ENCODE measurements at places on chromosomes 3 and 15.

GRCh38 chr3:57062101-57062631, 1.7 kb downstream of the SPATA12 start:
- peak; percentile 24 for DNase-seq

DNA sequence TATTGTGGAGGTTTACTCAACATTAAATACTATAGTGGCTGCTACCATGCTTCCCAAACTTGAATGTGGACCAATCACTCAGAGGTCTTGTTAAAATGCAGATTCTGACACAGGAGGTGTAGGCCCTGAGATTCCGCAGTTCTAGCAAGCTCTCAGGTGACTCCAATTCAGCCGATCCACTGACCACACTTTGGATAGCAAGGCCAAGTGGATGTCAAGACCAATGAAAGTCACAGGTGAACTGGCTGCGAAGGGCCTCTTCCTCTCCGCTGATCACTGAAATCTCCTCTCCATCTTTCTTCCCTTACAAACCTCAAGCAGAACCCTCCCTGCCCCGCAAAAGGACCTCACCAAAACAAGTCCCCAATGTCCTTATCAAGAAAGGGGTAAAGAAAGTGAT, 9.2 kb upstream of the CHST2 start:
- no peak for DNase-seq

DNA sequence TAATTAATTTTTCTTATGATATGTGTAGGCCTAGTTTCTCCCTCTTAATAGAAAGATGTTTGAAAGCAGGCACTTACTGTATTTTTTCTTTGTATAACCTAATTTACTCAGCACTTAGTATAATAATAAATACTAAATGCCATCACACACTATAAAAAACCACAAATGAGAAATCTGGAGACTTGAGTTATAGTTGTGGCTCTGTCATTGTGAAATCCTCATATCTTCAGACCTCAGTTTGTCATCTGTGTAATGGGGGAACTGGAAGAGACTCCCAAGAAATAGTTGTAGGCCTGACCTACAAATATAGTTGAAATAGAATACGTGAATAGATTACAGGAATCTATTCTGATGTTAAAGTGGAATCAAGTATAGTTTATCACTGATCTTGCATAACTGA, 287.6 kb upstream of the DPH6 start:
- DNase-seq: no peak

DNA sequence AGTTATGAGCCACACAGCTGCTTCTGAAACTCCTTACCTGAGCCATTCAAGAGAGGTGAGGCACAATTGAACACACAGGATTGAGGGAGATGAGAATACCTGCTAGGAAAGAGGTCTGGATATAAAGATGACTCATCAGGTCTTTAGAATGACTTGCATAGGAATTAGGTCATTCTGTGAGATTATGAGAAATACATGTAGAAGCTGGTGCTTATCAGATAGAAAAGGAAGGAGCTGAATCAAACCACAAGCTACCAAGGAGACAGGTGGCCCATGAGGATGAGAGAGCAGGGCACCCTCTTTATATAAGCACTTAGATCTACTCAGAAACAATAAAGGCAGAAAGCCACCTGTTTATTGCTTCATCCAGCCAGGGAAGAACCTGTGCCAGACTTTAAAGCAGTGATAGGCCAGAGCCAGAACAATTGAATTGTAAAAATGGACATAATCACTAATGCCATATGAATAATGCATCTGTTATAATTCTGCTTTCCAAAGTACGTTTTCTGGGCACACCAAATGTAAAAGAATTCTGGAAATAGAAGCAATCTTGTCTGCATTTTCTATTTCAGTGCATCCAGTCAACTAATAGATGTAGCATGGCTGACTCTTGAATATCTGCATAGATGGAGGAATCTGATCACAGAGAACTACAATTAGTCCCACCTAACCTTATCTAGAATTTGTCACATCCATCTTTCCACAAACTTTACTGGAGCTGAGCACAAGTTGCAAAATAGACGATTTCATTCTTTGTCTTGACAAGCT, 74.9 kb downstream of the PIK3R4 start:
- no peak for DNase-seq

- DNase-seq: peak; percentile 44
Observed at GRCh38 chr3:112132975-112133448, at the start of gene GCSAM. GCSAM (minus strand) TSS chr3:112133248; CDS start chr3:112133120, 128 bp downstream.

- no peak for DNase-seq
Observed at GRCh38 chr3:25587094-25587493, 77.6 kb downstream of the TOP2B start.

DNA sequence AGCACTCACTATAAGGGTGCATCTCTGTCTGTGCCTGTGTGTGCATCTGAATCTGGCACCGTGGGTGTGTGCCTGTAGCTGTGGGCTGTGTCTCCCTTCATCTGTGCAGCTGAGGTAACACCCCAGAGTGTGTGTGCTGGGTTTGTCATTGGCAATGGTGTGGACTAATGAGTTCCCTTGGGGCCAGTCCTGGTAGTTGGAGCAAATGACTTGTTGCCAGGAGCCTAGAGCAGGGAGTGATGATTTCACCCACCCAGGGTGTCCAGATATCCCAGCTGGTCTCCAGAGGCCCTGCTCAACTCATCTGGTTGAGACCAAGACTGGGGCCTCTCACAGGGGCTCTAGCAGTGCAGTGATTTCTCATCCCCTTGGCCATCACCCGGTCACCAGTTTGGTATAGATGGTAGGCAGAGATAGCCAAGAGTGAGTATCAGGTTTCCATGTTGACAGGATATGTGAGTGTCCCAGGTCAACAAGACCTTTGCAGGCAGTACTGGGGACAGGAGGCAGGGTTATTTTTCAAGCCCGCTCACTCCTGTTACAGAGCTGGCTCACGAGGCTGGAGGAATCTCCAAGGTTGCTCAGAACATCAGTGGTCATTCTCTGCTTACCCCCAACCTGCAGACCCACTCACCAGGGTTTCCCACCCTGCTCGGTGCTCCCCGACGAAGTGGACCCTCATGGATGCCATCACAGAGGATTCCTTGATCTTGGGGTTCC, 4.1 kb upstream of the HDAC11 start:
- DNase-seq: no peak

DNA sequence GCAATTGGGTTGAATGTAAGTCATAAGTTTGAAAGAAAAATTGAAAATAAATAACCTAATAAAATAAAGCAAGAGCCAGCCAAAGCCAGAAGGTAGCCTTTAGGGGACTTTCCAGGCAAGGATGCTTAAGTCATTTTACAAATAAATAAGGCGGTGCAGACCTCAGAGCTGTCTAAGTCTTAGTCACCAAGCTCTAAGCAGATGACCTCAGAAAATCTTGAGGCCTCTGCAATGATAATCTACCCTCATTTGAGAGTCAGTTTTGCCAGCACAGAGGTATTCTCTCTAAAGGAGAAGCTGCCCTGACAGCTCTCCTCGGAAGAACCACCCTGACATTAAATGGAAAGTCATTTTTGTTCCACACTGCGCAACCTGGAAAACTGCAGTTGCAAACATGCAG, 113.9 kb downstream of the OXNAD1 start:
- no peak for DNase-seq

DNA sequence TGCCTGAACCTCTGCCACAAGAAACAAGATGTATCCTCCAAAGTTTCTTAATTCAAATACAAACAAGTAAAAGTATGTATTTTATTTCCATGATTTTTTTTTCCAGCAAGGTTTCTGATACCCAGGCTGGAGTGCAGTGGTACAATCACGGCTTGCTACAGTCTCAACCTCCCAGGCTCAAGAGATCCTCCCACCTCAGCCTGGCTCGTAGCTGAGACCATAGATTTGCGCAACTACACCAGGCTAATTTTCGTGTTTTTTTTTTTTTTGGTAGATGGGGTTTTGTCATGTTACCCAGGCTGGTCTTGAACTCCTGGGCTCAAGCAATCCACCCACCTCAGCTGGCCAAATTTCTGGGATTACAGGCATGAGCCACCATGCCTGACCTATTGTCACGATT, 12.2 kb upstream of the VEPH1 start:
- DNase-seq: no peak

- DNase-seq: no peak
Observed at GRCh38 chr3:156655819-156656550, 18.4 kb upstream of the TIPARP start.

- DNase-seq: no peak
Observed at GRCh38 chr3:156368189-156368588, 186.7 kb downstream of the SSR3 start.

DNA sequence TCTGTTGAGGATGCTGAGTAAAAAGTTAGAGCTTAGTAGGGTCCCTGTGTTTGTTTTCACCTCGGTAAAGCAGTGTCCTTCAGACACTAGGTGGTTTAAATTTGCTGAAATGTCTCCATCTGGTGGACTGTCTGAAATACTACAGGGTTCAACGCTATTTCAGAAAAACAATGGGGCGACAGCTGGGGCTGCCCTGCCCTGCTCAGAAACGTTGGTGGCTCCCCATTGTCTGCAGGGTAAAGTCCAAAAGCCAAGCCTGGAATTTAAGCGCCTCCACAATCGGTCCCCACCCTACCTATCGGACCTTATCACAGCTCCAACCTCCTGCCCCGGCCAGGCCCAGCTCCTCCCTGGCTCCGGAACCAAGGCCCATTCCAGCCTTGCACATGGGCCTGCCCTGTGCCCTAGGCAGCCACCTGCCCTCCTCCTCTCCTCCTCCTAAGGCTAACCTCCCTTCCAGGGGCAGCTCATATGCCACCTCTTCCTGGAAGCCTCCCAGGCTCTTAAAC, 4.3 kb upstream of the TSEN2 start:
- DNase-seq: no peak

DNA sequence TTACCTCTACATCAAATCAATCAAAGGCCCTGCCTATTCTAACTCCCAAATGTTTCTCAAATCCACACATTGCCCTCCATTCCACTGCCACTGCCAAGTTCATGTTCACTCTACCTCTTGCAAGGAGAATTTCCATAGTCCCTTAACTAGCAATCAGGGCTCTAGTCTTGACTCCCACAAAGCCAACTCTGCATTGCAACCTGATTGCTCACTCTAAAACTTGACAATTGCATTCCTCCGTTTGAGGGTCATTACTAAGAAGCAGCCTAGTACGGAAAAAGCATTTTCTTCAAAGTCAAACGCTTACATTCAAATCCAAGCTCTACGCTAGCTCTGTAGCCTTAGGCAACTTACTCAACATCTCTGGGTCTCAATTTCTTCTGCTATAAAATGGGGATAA, 1.2 kb downstream of the CPA3 start:
- DNase-seq: no peak

DNA sequence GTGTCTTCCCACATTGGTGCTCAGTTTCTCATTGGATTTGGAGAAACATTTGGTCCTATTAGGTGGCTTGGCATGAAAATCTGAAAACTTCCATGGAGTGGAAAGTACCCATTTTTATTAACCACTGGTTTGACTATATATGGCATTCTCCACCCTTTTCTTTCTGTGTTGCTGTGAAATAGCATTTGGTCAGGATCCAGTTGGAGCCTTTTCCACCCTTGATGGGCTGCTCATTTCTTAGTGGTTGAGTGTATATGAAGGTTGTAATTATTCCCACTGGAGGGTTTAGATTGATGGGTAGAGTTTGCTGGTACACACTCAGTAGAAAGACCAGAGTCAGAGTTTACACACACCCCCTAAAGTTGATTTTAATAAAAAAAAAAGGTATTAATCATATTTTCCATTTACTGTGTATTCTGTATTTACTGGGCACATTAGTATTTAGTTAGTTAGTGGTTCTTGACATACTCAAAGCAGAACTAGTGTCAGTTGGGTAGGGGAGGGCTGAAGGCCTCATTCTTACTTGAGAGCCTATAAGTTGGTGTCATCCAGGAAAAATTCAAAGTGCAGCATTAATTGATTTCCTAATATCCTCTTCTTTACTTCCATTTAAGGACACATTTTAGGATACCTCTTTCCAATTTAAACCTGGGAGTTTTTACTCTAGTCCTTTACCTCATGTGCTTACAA, 69.5 kb downstream of the FLNB start:
- DNase-seq: no peak

DNA sequence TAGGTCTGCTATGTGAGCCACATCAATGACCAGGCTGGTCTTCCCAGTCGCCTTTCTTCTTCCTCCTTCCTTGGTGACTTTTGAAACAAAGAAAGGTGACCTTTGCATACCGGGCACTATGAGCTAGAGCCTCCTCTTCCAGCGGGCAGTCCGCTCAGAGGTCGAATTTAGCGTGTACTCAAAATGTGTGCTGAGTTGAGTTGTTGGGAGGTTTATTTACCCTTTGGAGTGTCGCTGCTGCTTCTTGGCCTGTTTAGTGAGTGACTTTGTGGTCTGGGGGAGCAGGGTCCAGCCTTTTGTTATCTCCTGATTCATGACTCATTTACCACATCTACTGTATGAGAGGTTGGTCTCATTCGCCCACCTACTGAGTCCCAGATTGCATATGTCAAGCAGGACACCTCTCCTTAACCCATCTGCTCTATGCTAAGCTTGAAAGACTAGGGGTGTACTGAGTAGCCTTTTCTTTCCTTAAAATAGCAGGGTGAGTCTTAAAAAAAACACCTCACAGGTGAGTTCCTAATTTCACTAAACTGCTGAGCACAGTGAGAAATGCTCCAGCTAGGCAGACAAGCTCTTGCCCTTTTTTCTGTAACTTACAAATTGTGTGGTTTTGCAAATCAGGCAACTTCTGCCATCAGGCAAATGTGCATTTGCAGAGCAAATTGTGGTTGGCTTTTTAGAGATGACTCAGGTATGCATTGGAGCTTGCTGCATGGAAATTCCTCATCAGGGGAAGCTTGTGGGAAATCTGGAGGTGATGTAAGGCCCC, 3.2 kb upstream of the SIAH2 start:
- DNase-seq: no peak

DNA sequence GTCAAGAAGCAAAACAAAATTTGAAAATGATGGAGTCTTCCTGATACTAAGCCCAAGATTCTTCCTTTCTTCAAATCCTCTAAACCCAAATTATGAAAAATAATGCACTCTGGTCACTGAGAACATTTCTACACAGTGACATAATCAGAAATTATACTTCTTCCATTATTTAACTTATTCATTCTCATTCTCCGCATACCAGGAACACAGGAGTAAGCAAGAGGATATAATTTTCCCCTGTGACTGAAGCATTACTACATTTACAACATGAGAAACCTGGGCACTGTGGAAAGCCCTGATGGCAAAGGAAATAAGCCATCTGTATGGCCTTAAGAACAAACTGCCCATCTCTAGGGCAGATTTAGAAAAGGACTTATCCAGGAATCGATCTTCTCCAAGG, 47.0 kb downstream of the EXD1 start:
- DNase-seq: no peak

DNA sequence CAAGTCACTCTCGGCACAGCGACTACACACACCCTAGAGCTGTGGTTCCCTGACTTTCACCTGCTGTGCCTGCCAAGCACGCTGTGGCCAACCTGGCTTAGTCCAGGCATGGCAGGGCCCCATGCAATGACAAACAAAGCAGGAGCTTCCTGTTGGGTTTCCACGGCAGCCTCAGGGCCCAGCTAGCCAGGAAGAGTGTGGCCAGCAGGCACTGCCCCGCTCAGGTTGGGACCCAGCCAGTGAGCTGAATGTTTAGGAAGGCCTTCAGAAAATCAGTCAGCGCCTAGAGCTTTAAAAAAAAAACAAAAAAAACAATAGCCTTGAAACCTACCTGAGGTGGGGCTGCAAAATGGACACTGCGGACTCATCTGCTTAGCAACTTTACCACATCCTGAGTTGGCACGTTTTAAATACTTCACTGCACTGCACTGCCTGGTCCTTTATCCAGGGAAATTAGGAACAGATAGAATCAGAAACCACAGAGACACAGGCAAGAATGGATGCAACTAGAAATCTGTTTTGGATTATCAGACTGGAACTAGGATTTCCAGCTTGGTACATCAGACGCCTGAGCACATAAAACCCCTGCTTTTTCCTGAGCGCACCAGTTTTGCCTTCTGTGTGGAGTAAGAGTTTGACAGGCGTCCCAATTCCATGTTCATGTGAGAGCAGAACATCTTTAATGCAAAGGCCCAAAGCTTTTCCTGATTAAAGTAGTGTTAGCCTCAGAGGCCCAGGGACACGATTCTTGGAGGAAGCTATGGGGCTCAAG, 36.2 kb upstream of the LDHAL6B start:
- no peak for DNase-seq
